Right renal pelvis (tissue), 4 donors: ENCODE measurements at places on chromosomes 16 and 17.

DNA sequence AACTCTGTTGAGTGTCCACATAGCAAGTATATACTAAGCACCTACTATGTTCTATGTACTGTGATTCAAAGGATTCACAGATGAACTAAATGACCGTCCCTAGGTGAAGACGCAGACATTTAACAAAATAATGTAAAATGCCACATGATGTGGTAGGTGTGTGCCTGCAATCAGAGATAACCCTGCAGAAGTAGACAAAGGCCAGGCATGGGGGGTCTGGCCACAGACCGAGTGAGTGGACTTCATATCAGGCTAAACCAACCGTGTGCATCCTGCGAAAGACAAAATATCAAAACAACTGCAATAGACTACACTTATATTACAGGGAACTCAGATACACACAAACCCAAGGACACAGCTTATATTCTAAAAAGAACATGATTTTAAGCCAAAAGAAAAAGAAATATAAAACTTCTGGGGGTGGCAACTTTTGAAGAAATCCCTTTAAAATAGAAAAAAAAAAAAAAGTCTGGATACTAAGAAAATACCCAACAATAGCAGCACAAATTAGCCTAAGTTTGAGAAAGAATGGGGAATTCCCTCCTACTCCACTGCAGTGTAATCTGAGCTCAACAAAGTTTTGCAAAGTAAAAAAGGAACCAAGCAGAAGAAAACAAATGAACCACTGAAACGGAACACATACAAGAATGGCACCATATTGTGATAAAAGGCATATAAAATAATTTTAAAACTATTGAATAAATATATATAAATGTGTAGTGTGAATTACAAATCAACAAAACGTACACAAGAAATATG lies 12.3 kb downstream of the HSDL1 start:
- no peak for DNase-seq

GRCh38 chr17:4249452-4250029 lies 14.2 kb downstream of the ANKFY1 start:
- DNase-seq, result no peak

DNA sequence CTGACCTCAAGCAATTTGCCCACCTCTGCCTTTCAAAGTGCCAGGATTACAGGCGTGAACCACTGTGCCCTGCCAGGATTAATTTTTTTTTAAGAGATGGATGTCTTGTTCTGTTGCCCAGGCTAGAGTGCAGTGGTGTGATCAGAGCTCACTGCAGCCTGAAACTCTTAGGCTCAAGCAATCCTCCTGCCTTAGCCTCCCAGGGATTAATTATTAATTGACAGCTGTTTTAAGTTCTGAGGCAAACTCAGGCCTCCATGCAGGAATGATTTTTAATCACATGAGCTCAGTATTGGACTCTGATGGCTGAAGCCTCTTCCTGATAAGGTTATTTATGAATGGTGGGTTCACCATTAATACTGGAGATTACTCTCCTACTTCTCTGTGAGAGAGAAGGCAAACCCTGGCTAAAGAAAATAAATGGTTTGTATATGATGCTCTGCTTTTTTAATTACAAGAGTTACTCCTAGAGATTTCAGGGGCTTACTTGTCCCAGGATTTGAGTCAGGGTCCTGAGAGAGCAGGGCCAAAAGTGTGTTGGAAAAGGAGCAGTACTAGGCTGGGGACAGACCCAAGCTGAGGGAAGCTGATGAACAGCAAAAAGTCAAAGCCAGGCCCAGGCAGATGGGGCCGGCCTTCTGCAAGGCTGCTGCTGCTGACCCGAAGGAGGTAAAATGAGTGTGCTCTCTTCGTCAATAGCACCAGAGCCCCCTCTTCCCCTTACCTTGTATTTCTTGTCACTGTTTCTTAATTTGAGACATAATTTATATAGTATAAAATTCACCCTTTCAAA lies 56.9 kb upstream of the HAS3 start:
- no peak for DNase-seq

DNA sequence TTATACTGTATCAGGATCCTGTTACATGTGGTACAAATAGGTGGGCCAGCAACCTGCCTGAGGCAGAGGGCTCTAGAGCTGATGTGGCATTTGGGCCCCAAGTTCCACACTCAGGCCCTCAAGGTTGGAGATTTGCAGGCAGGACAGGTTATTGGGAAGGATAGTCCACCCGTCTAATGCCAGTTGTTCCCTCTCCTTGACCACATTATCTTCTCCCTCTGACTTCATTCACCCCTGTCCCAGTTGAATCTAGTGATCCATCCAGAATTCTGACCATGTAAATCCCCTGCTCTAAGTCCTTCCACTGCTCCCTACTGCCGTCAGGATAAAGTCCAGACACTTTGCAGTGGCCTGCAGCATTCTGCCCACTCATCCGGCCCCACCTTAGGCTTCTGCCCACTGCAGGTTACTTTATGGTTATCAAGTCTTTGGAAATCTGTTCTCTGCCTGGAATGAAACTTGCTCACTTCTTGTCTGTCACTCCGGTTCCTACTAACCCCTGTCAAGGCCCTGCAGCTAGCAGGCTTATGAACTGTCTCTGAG lies 1.9 kb upstream of the NFATC3 start:
- no peak for DNase-seq

DNA sequence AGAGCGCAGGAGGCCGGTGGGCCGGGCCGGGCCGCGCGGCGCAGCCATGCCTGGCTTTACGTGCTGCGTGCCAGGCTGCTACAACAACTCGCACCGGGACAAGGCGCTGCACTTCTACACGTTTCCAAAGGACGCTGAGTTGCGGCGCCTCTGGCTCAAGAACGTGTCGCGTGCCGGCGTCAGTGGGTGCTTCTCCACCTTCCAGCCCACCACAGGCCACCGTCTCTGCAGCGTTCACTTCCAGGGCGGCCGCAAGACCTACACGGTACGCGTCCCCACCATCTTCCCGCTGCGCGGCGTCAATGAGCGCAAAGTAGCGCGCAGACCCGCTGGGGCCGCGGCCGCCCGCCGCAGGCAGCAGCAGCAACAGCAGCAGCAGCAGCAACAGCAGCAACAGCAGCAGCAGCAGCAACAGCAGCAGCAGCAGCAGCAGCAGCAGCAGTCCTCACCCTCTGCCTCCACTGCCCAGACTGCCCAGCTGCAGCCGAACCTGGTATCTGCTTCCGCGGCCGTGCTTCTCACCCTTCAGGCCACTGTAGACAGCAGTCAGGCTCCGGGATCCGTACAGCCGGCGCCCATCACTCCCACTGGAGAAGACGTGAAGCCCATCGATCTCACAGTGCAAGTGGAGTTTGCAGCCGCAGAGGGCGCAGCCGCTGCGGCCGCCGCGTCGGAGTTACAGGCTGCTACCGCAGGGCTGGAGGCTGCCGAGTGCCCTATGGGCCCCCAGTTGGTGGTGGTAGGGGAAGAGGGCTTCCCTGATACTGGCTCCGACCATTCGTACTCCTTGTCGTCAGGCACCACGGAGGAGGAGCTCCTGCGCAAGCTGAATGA lies 606 bp downstream of the THAP11 start:
- DNase-seq, result no peak
